ENCODE measurements at places on chromosomes 3 and 15. TPM values are rescaled to one million over a fixed set of nuclear protein-coding genes. Genes with fewer than 3 reads are reported as not detected.

The GNL3 gene
- total RNA-seq: 26.1 TPM

The SAMD7 gene
- not detected for total RNA-seq

The LZTFL1 gene
- 3.7 TPM for total RNA-seq

The GOLGA6B gene
- not detected for total RNA-seq

The SPATA16 gene
- not detected for total RNA-seq

- no peak overlapping the region for H3K4me3 ChIP-seq
- peaks cover 24% of the 10 kb centered on the region for H3K4me1 ChIP-seq
- H3K36me3 ChIP-seq: no peaks in the 10 kb centered on the region
- H3K27ac ChIP-seq: no peak overlapping the region
These were observed 30.8 kb downstream of the CCDC13 start for GRCh38 chr3:42742259-42742658.

- H3K27ac ChIP-seq: no peak overlapping the region
- H3K4me3 ChIP-seq: no peak overlapping the region
- no peaks in the 10 kb centered on the region for H3K4me1 ChIP-seq
- H3K36me3 ChIP-seq: no peaks in the 10 kb centered on the region
These were observed 3.0 kb upstream of the GCSAM start for GRCh38 chr3:112136046-112136445.

- H3K4me1 ChIP-seq: no peaks in the 10 kb centered on the region
- H3K27ac ChIP-seq: no peak overlapping the region
- no peaks in the 10 kb centered on the region for H3K27me3 ChIP-seq
- no peaks in the 10 kb centered on the region for H3K36me3 ChIP-seq
- H3K4me3 ChIP-seq: no peak overlapping the region
- no peak for DNase-seq
These were observed 39.8 kb upstream of the DUSP7 start for GRCh38 chr3:52095990-52096775.

DNA sequence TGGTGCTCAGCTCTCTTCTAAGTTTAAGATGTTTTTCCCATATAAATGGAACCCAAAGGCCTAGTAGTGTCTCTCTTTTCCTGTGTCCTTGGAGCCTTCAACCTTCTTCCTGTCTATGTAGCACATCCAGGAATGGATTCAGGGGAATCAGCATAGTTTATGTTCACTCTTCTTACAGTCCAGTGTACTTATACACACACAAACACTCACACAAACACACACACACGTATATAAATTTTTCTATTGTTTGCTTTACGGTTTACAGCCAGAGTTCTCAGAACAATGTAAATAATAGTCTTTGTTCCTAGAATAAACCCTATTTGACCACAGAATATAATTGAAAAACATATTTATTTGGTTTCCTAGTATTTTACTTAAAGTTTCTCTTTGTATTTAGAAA lies 36.9 kb downstream of the STAC start:
- H3K27ac ChIP-seq: no peak overlapping the region
- no peaks in the 10 kb centered on the region for H3K4me1 ChIP-seq

- peaks cover 4% of the 10 kb centered on the region for H3K36me3 ChIP-seq
- no peak overlapping the region for H3K4me3 ChIP-seq
- H3K27me3 ChIP-seq: no peaks in the 10 kb centered on the region
- peaks cover 20% of the 10 kb centered on the region for H3K4me1 ChIP-seq
- H3K27ac ChIP-seq: no peak overlapping the region
These were observed 5.6 kb downstream of the PDIA3 start for GRCh38 chr15:43751885-43752284.

DNA sequence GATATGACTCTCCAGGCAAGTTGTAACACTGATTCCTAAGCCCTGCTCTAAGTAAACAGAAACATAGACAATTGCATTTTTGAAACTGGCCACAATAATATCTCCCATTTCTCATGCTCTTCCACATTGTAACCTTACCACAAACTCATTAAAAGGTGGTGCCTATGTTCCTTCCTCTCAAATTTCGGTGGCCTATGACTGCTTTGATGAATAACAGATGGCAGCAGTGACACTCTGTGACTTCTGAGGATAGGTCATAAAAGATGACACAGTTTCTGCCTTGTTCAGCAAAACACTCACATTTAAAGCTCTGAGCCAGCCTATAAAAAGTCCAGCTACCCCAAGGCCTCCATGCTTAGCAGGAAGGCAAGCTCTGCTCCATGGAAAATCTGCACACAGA lies 195.2 kb downstream of the EFHB start:
- H3K4me1 ChIP-seq: no peaks in the 10 kb centered on the region
- DNase-seq: no peak
- H3K27me3 ChIP-seq: no peaks in the 10 kb centered on the region
- H3K27ac ChIP-seq: no peak overlapping the region
- H3K4me3 ChIP-seq: no peak overlapping the region

GRCh38 chr3:52552089-52552488 lies 15.7 kb downstream of the UQCC5 start:
- no peak overlapping the region for H3K27ac ChIP-seq
- H3K4me3 ChIP-seq: no peak overlapping the region
- no peak for DNase-seq
- no peaks in the 10 kb centered on the region for H3K4me1 ChIP-seq

DNA sequence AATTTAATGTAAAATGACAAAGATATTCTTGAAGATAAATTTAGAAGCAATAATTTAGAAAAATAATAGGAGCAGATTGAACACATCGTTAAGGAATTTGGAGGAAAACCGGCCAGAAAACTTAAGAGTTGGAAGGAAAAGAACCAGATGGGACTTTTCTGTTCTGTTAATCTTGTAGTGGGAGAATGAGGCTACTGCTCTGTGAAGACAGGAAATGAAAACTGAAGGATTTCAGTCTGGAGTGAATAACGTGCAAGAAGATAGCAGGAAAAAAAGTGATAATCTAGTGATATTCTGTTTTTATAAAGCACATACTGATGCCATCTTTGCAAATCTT lies 74.2 kb downstream of the DPPA2 start:
- H3K27ac ChIP-seq: no peak overlapping the region
- H3K36me3 ChIP-seq: no peaks in the 10 kb centered on the region
- H3K4me1 ChIP-seq: no peaks in the 10 kb centered on the region
- no peaks in the 10 kb centered on the region for H3K27me3 ChIP-seq

- no peaks in the 10 kb centered on the region for H3K36me3 ChIP-seq
- no peak overlapping the region for H3K27ac ChIP-seq
- peak overlapping the region; percentile 50 for H3K4me3 ChIP-seq
- peaks cover 7% of the 10 kb centered on the region for H3K4me1 ChIP-seq
These were observed 1.1 kb upstream of the PYGO1 start for GRCh38 chr15:55589287-55589686.

DNA sequence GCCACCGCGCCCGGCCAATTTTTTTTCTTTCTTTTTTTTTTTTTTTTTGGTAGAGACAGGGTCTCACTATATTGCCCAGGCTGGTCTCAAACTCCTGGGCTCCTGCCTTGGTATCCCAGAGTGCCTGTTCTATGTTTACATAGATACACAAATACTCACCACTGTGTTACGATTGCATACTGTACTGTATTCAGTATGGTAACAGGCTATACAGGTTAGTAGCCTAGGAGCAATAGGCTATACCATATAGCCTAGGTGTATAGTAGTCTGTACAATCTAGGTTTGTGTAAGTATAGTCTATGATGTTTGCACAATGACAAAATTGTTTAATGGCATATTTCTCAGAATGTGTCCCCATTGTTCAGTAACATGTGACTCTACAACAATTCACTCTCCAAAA lies 26.6 kb downstream of the CSTA start:
- H3K27ac ChIP-seq: peak overlapping the region; percentile 71
- no peak overlapping the region for H3K4me3 ChIP-seq

DNA sequence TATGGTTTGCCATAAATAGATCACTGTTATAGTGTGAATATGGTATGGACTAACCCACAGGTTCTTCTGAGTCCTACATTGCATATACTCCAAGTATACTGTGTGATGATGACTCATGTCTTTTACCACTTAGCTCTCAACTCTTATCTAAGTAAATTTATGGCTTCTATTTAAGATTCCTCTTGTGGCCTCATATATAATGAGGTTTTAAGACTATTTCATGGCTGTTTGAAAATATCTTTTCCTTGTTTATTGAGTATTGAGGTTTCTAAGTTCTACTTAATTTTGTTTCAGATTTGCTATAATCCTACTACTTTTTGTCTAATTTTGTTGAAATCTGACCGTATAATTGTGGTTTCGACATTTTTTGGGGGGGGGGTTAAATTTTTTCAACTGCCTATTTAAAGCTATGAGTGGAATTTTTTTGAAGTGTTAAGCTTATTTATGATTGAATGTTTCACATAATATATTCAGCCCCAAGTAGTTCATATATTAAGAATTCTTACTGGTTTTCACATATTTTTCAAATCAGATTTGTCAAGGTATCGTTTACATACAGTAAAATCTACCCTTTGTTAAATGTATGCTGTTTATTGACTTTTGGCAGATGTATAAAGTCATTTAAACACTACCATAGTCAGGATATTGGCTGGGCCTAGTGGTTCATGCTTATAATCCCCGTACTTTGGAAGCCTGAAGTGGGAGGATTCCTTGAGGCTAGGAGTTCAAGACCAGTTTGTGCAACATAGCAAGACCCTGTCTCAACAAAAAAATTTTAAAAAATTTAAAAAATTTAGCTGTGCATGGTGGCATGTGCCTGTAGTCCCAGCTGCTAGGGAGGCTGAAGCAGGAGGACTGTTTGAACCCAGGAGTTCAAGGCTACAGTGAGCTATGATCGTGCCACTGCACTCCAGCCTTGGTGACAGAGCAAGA lies 11.7 kb downstream of the SLC25A36 start:
- no peak overlapping the region for H3K4me3 ChIP-seq
- H3K27me3 ChIP-seq: no peaks in the 10 kb centered on the region
- H3K36me3 ChIP-seq: peaks cover 5% of the 10 kb centered on the region
- H3K27ac ChIP-seq: no peak overlapping the region
- no peak for DNase-seq

GRCh38 chr3:47961815-47962606 lies 54.2 kb downstream of the MAP4 start:
- DNase-seq: no peak
- peaks cover 19% of the 10 kb centered on the region for H3K4me1 ChIP-seq
- no peak overlapping the region for H3K27ac ChIP-seq
- H3K27me3 ChIP-seq: no peaks in the 10 kb centered on the region
- H3K4me3 ChIP-seq: no peak overlapping the region

GRCh38 chr3:62559831-62560445 lies 186.6 kb upstream of the FEZF2 start:
- H3K27me3 ChIP-seq: no peaks in the 10 kb centered on the region
- H3K36me3 ChIP-seq: no peaks in the 10 kb centered on the region
- no peak overlapping the region for H3K4me3 ChIP-seq
- no peak for DNase-seq

DNA sequence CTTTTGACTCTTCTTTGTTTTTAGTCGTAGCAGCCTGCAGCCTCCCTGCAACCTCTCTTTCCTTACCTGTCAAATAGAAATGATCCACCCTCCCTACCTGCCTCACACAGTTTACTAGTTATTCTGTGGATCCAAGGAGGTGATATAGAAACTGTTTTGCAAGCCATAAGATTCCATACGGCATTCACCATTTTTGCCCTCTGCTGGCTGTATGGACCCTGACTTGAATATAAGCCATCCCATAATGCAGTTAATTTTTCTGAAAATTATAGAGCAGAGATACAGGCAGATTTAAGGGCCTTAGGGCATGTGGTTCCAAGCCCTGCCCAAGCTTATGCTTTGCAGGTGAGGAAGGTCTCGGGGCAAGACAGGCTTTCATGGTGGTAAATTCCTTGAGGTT lies 63.8 kb downstream of the CPN2 start:
- no peaks in the 10 kb centered on the region for H3K27me3 ChIP-seq
- DNase-seq: no peak
- H3K36me3 ChIP-seq: no peaks in the 10 kb centered on the region
- no peaks in the 10 kb centered on the region for H3K4me1 ChIP-seq
- H3K27ac ChIP-seq: no peak overlapping the region

GRCh38 chr3:61181874-61182273 lies 69.4 kb downstream of the FHIT start:
- H3K4me1 ChIP-seq: no peaks in the 10 kb centered on the region
- no peaks in the 10 kb centered on the region for H3K36me3 ChIP-seq
- no peak overlapping the region for H3K27ac ChIP-seq
- DNase-seq: no peak
- H3K4me3 ChIP-seq: no peak overlapping the region

DNA sequence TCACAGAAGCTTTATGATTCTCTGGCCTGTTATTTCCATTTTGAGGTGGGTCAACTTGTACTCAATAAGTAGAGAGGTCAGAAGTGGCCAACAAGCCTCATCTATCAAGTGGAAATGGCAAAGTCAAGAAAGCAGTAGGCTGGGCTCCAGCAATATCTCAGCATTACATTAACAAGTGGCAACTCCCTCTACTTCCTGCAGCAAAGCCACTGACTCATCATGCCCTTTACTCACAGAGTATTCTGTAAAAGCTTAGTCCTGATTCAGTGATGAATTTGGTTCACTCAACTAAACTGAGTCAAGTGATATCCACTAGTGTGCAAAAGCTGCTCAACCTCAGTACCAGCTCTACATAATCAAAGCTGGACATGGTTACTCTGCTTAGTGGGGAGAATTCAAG lies 954.6 kb downstream of the EPHA3 start:
- DNase-seq: no peak
- no peaks in the 10 kb centered on the region for H3K27me3 ChIP-seq
- H3K4me1 ChIP-seq: no peaks in the 10 kb centered on the region
- H3K4me3 ChIP-seq: no peak overlapping the region
- no peak overlapping the region for H3K27ac ChIP-seq

DNA sequence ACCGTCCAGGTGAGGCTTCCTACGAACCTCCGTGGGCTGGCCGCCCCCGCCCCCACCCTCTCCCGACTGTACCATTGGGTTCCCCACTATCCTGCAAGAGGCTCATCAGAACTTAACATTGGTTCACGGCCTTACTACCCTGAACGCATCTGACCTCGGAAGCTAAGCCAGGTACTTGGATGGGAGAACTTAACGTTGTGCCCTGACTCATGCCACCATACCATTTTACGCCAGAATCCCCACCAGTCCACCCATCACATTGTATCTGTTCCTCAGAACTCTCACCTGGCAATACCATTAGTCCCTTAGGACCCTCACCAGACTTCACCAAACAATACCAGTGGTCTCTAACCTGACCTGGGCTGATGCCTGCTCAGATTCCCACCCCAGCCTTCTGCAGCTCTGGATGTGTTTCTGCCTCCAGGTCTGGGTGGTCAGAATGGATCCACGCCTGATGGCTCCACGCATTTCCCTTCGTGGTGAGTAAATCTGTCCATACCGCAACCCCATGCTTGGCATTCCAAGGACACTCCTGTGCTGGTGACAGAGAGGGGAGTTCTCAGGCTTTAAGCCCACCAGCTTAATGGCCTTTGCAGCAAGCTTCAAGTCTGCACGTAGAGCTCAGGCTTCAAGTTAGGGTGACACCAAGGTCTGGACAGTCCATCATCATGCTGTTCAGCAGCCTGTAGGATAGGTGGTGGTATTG lies 562 bp downstream of the TCTA start:
- H3K36me3 ChIP-seq: no peaks in the 10 kb centered on the region
- DNase-seq: no peak
- H3K4me3 ChIP-seq: peak overlapping the region; percentile 75
- H3K4me1 ChIP-seq: peaks cover 30% of the 10 kb centered on the region
- no peaks in the 10 kb centered on the region for H3K27me3 ChIP-seq

DNA sequence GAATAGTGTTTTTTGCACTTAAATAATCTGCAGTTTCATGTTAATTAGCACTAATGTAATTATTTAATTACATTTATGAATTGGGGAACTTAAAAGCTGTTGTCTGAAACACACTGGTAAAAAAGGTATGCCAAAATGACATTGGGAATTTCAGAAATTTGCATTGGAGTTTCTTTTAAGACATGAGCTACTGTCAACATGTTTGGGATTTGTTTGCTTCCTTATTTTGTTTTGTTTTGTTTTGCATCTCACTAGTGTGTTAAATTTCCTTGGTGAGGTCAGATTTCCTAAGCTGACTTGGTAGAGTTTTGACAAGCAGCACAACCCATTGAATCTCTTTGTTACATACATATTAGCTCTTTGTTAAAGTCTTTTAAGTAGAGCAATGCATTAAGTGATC lies 119.4 kb downstream of the IQCH start:
- H3K36me3 ChIP-seq: no peaks in the 10 kb centered on the region
- DNase-seq: no peak
- no peaks in the 10 kb centered on the region for H3K27me3 ChIP-seq
